ENCODE measurements at places on chromosomes 6 and 20. TPM values are rescaled to one million over a fixed set of nuclear protein-coding genes. Genes with fewer than 3 reads are reported as not detected.

- H3K27ac ChIP-seq: no peak overlapping the region
- no peak overlapping the region for H3K4me3 ChIP-seq
- no peak for DNase-seq
- no peaks in the 10 kb centered on the region for H3K4me1 ChIP-seq
- no peaks in the 10 kb centered on the region for H3K27me3 ChIP-seq
- no peaks in the 10 kb centered on the region for H3K36me3 ChIP-seq
Measured at GRCh38 chr6:161564952-161565351, 291.1 kb upstream of the AGPAT4 start.

DNA sequence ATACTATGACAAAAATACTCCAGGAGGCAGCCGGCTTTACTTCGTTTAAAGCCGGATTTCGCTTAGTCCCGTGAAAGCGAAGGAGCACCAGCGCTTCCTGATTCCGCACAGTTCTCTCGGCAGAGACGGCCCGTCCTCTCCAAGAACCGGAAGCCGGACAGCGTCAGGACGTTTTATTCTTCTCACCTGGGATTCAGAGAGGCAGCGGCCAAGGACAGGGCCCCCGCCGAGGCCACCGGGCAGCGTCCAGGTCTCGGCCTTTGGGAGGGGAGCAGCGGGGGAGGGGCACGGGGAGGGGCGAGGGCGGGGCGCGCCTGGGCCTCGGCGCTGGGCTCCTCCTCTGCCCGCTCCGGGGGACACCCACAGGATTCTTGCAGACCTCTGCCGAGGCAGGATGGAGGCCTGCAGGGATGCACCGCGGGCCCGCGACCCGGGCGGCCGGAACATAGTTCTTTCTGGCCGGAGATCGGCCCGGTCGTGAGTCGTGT is 2.8 kb upstream of the DIDO1 start:
- H3K36me3 ChIP-seq: no peaks in the 10 kb centered on the region
- peaks cover 44% of the 10 kb centered on the region for H3K4me1 ChIP-seq
- peak overlapping the region; percentile 80 for H3K27ac ChIP-seq

- DNase-seq: no peak
- peaks cover 80% of the 10 kb centered on the region for H3K4me1 ChIP-seq
- no peak overlapping the region for H3K27ac ChIP-seq
- H3K4me3 ChIP-seq: no peak overlapping the region
- H3K36me3 ChIP-seq: no peaks in the 10 kb centered on the region
Measured at GRCh38 chr6:7154341-7155139, 46.8 kb downstream of the RREB1 start.

DNA sequence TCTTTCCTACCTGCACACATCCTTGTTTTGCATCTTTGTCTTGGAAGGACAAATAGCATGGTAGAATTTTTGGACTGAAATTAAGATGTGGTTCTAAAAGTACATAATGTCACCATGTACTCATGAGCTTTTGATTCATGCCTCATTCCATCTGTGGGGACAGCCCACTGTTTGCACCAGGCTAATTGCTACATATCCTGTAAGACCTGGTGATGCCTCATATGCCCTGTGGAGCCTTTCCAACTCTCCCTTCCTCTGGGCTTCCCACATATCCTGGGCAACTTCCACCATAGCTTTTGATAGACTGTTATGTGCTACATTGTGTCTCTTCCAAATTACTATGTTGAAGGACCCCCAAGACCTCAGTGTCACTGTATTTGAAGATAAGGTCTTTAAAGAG is 213.6 kb upstream of the PREP start:
- H3K27ac ChIP-seq: no peak overlapping the region
- no peaks in the 10 kb centered on the region for H3K36me3 ChIP-seq
- H3K27me3 ChIP-seq: no peaks in the 10 kb centered on the region
- H3K4me3 ChIP-seq: no peak overlapping the region
- no peaks in the 10 kb centered on the region for H3K4me1 ChIP-seq
- DNase-seq: no peak

GRCh38 chr6:5334341-5334740 is 73.0 kb downstream of the FARS2 start:
- H3K27ac ChIP-seq: no peak overlapping the region
- DNase-seq: no peak
- no peak overlapping the region for H3K4me3 ChIP-seq
- no peaks in the 10 kb centered on the region for H3K4me1 ChIP-seq
- H3K27me3 ChIP-seq: no peaks in the 10 kb centered on the region

GRCh38 chr6:76888351-76888750 is 574.9 kb downstream of the HTR1B start:
- H3K4me1 ChIP-seq: no peaks in the 10 kb centered on the region
- no peaks in the 10 kb centered on the region for H3K27me3 ChIP-seq
- no peak for DNase-seq
- H3K27ac ChIP-seq: no peak overlapping the region

DNA sequence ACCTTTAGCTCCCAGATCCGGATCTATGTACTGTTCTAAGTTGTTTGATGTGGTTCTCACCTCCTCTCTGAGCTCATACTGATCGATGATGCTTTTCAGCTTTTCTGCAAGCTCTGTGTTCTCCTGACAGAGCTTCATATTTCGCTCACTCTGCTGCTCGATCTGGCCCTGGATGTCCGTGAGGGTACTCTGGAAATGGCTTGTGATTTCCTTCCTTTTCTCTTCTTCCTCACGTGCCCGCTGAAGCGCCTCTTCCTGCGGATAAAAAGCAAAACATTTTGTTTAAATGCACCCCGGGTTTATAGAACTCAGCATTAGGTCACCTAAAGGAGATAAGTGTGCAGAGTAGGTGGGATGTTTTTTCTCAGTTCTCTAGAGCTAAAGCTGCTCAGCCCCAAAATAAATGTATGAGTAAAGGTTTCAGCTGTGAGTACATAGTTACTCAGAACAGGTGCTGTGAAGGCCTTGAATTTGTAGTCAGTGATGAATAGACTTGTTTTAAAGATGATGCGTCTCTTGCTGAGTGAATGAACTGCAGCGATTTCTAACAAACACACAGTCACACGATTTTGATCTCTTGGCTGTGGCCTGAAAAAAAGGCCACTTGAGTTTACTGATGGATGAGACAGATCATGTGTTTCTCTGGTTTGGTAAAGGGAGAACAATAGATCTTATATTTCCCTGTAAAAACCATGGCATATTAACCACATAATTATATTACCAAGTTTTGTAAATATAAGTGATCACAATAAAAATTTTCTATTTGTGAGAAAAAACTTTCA is 29.1 kb downstream of the TXLNB start:
- no peak overlapping the region for H3K27ac ChIP-seq
- H3K27me3 ChIP-seq: no peaks in the 10 kb centered on the region
- peaks cover 34% of the 10 kb centered on the region for H3K36me3 ChIP-seq
- no peaks in the 10 kb centered on the region for H3K4me1 ChIP-seq

DNA sequence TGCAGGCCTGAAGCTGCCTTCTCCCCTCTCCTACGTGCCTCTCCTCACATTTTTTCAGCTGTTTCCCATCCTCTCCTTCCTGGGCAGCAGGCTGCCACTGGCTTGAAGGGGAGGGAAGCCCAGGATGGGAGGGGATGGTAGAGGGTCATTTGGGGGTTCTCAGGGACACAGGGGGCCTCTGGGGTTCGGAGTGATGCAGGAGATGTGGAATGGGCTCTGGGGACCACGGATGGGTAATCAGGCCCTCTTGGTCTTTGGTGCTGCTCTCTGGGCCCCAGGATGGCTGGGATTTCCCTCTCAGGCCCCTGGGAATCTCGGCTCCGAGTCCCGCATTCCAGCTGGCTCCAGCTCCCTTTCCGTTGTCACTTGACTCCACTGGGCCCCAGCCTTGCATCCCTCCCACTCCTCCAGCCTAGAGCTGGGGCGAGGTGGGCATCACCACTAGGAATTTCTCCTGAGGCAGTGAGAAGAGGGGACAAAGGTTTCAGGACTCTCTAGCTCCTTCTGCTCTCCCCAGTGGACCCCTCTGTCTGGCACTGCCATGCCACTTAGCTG is 2.0 kb upstream of the DDR1 start:
- H3K27me3 ChIP-seq: no peaks in the 10 kb centered on the region
- no peak overlapping the region for H3K4me3 ChIP-seq
- no peaks in the 10 kb centered on the region for H3K36me3 ChIP-seq
- H3K4me1 ChIP-seq: peaks cover 14% of the 10 kb centered on the region
- H3K27ac ChIP-seq: peak overlapping the region; percentile 87
- no peak for DNase-seq

DNA sequence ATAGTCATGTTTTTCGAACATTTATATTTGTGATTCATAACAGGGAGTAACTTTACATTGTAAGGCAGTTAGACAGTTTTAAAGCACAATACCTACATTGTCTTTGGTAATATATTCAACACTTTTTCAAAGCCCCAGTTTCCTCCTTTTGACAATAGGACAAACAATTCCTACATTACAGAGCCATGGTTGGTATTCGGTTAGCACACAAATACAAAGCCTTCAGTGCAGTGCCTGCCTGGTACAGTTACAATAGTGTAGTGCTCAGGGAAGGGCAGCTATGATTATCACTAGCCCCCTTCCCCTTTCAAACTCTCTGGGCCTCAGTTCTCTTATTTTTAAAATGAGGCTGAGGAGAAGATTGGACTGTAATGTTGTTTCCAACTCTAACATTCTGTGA is 207.8 kb downstream of the TPBG start:
- H3K36me3 ChIP-seq: no peaks in the 10 kb centered on the region
- no peaks in the 10 kb centered on the region for H3K27me3 ChIP-seq
- DNase-seq: no peak

DNA sequence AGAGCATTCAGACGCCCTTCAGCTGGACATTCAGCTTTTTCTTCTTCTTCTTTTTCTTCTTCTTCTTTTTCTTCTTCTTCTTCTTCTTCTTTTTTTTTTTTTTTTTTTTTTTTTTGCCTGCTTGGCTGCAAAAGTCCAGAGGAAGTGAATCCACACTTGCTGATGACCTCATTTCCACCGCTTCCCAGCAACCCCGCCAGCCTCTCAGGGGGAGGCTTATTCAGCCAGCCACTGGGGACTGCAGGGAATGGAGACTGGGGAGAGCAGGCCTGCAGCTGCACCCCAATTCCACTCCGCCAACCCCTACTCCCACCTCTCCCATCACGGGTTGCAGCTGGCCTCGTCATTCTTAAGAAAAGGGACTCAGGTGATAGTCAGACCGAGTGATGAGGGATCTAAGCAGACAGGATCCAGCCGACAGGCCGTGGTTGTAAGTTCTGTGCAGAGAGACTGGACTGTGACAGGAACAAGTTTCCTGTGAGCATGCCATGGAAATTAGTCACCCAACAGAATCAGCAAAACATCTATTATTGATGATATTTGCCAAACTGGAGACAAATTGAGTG is 59.0 kb upstream of the QKI start:
- no peak overlapping the region for H3K4me3 ChIP-seq
- peak; percentile 87 for DNase-seq
- peaks cover 16% of the 10 kb centered on the region for H3K4me1 ChIP-seq
- no peaks in the 10 kb centered on the region for H3K36me3 ChIP-seq

- no peaks in the 10 kb centered on the region for H3K27me3 ChIP-seq
- DNase-seq: no peak
- H3K27ac ChIP-seq: no peak overlapping the region
- H3K4me3 ChIP-seq: no peak overlapping the region
Measured at GRCh38 chr6:148112851-148113319, 229.8 kb upstream of the SASH1 start.

- H3K36me3 ChIP-seq: no peaks in the 10 kb centered on the region
- H3K4me3 ChIP-seq: no peak overlapping the region
- peak; percentile 10 for DNase-seq
- H3K27ac ChIP-seq: peak overlapping the region; percentile 57
Measured at GRCh38 chr20:62741191-62741691, 32.6 kb downstream of the NTSR1 start.

- H3K27ac ChIP-seq: no peak within 1 kb of the TSS
- peaks cover 14% of the 10 kb centered on the region for H3K4me1 ChIP-seq
- peak within 1 kb of the TSS; percentile 43 for H3K4me3 ChIP-seq
- no peaks in the 10 kb centered on the region for H3K36me3 ChIP-seq
- peaks cover 36% of the 10 kb centered on the region for H3K27me3 ChIP-seq
Measured at GRCh38 chr6:88165844-88166492, at the start of gene CNR1. CNR1 (minus strand) TSS chr6:88166347; CDS start chr6:88145274, 21,073 bp downstream.

- H3K4me1 ChIP-seq: no peaks in the 10 kb centered on the region
- H3K4me3 ChIP-seq: peak overlapping the region; percentile 15
- DNase-seq: peak; percentile 46
Measured at GRCh38 chr20:46022411-46023147, 6.4 kb upstream of the SLC12A5 start.

DNA sequence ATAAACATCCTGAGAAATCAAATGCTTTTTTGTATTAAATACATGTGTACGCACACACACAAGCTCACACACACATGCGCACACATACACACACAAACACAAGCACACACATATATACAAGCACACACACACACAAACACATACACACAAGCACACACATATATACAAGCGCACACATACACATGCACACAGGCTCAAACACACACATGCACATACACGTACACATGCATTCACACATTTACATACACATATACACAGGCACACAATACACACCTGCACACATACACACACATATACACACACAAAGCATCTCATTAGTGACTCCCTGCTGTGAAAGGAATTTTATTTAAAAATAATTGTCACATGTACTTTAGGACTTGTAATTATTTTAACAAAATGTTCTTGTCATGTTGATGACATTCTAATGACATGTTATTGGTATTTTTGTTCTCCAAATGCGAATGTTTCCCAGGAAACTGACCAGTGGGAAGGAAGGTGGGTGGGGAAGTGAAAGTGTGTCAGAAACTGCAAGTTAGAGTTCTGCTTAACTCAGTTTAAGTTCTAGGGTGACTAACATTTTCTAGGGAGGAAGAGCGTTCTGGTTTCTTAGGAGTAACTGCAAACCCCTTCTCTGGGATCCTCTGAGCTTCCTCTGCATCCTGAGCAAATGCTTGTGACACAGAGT is 113.9 kb upstream of the ZNF217 start:
- no peaks in the 10 kb centered on the region for H3K4me1 ChIP-seq
- DNase-seq: no peak
- H3K36me3 ChIP-seq: no peaks in the 10 kb centered on the region
- peak overlapping the region; percentile 40 for H3K27ac ChIP-seq
- H3K4me3 ChIP-seq: no peak overlapping the region

- no peak overlapping the region for H3K27ac ChIP-seq
- H3K36me3 ChIP-seq: no peaks in the 10 kb centered on the region
- H3K4me1 ChIP-seq: no peaks in the 10 kb centered on the region
- no peak overlapping the region for H3K4me3 ChIP-seq
- no peak for DNase-seq
Measured at GRCh38 chr6:23111984-23112383, 542.6 kb downstream of the HDGFL1 start.

The MARCKS gene
- total RNA-seq: 55.7 TPM

The BMP2 gene
- total RNA-seq: 2.6 TPM

The DZANK1 gene
- 0.65 TPM for total RNA-seq

The DPM1 gene
- total RNA-seq: 49.5 TPM

The FUT9 gene
- total RNA-seq: not detected

The OR2J3 gene
- not detected for total RNA-seq
